ENCODE measurements at places on chromosomes 7 and 10.

GRCh38 chr10:72297805-72298591, 24.3 kb downstream of the DDIT4 start:
- DNase-seq, result no peak

- no peak for DNase-seq
Observed at GRCh38 chr10:69464801-69465401, 13.6 kb downstream of the TSPAN15 start.

- no peak for DNase-seq
Observed at GRCh38 chr7:36147361-36147760, 5.7 kb upstream of the EEPD1 start.

DNA sequence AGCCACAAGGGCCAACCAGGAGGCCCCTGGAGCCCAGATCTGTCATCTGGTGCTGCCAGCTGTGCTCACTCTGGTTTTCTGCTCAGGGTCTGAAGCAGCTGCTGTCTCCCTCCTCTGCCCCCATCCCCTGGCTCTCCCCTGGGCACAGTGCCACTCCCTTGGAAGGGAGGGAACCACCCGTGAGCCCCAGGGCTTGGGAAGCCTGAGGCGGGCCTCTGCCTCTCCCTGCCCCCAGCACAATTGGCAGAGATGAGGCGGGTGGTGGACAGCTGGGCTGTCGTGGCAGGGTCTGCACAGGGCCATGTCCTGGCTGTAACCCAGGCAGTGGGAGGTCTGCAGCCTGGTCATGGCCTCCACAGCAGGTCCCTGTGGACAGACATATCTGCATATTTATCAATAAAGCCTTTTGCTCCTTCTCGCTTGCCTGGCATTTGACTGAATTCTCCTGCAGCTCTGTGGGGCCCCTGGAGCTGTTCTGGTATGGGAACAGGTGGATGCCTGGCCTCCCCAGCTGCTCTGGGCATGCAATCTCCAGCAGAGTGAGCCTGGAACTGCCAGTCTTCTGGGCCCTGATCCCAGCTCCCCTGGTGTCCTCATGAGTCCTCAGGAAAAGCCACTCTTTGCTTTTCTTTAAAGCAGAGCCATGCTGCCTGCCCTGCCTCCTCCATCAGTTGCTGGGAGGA, 1.6 kb upstream of the ANKRD2 start:
- DNase-seq, result no peak

DNA sequence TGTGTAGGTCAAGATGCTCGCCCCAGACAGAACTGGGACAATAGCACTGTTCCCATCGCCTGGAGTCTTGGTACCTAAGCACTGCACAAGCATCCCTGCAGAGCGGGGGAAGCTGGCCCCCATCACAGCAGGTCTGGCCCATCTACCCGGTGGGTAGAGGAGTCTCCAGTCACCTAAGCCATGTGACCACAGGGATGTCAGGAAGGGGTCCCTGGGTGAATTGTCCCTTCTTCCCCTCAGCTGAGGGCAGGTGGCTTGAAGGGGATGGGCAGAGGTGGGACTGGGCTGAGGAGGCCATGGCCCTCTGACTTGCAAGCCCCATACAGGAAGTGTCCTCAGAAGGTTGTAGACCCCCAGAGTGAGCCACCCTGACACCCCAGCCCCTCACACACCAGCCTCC, 39.7 kb downstream of the FRMPD2 start:
- no peak for DNase-seq

DNA sequence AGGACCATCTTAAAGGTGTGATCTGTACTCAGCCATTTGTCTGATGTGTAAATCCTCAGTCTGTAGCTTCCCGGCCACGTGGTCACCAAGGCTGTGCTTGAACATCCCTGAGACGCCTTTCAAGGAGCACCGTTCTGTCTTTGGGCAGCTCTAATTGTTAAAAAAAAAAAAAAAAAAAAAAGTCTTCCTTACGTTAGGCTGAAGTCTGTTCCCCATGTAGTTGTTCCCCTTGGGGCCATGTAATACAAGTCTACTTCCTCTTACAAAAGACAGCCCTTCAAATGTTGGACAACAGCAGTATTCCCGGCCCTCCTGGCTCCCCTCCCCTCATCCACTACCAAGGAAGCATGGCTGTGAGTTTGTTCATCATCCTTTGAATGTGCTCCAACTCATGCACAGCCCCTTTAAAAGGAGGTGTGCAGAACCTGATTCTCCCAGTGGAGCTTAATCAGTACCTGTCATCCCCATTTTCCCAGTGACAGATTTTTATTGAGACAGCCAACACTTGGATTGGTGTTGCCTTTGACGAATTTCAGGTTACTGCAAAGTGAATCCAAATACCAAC, 392.2 kb upstream of the GALNT17 start:
- no peak for DNase-seq

DNA sequence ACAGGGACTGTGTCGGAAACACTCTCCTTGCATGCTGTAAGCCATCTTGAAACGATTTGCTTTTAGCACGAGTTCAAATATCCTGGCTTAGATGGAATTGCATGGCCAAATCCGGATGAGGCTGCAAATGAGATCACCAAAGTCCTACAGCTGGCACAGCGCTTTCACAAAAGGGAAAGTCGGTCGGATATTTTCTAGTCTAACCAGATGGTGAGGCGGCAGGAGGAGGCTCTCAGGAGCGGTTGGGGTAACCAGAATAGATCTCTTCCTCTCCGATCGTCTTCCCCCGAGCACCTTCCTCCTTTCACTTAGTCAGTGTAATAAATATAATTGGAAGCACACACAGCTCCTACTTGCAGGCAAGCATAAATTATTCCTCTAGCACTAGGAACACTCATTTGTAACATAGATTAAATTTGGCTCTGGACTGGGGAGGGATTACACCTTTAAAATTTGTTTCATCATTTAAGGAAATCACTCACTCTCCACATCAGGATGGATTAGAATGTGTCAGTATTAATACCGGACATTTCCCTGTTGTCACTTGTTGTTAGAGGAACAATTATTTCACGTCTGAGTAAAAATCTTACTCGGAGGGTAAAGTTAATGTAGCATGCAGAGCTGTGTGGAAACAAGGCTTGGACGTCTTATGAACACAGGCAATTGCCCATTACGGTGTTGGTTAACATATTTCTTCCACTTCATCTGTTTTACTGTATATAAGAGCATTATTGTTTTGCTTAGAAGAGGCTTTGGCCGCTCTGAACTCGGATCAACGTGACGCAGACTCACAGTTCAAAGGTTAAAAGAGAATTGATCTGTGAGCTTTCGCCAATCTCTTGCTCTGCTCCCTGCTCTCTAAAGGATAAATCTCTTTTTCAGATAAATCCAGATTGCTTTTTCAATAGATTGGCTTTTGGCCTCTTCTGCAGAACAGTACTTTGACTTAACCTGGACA, 857.9 kb downstream of the TYW1 start:
- no peak for DNase-seq

GRCh38 chr7:47771990-47772360, 176.3 kb downstream of the PKD1L1 start:
- no peak for DNase-seq

DNA sequence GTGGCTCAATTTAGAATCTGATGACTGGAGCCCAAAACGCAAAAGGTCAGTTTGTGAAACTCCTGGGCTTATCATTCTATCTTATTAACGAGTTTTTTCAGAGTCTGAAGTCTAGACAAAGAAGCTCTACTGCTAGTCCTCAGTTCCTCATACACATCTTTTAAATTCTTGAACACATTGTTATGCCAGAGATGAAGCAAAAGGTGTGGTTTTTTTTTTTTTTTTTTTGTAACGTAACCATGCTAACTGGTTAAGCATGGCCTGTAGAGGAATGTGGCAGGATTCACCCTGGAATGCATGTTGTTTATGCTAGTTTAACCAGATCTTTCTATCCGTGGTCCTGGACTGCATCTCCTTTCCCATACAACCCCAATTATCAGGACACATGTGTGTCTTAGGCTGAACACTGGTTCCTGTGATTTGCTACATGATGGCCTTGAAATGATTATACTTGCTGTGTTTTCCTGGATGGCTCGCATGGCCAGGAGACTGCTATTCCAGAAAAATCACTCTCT, 79.3 kb upstream of the MDFIC start:
- DNase-seq, result no peak

- no peak for DNase-seq
Observed at GRCh38 chr7:30464231-30464671, 14.3 kb downstream of the NOD1 start.

GRCh38 chr7:6554848-6555247, 3.6 kb upstream of the GRID2IP start:
- no peak for DNase-seq

DNA sequence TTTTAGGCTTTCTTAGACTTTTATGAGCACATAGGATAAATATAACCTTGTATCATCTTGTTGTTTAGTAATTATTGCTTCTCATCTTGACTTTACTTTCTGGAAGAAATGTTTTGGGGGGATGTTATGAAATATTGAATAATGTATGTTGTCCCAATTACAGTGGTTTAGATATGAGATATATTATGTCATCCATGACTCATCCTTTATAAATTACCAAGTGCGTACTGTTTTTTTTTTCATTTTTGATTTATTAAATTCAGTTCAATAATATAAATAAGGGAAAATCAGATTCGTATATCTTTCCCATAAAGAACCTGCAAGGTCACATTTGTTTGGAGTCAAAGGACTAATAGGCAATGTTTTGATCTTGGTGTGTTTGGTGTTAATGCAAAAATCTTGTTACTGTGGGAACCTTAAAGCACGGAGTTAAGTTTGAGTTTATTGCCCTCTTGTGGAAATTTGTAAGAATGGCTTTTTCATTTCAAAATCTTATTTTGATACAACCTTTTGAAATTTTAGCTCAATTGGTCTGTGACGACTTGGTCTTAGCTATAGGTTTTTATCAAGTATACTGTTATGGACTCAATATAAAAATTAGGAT, 108.6 kb downstream of the SRI start:
- no peak for DNase-seq

GRCh38 chr10:117944676-117945447, 101.9 kb downstream of the RAB11FIP2 start:
- no peak for DNase-seq

GRCh38 chr7:128912281-128912680, 1.8 kb upstream of the KCP start:
- no peak for DNase-seq

GRCh38 chr10:94571081-94571480, 25.5 kb downstream of the HELLS start:
- no peak for DNase-seq

GRCh38 chr10:100776671-100777070, 31.3 kb downstream of the PAX2 start:
- no peak for DNase-seq

DNA sequence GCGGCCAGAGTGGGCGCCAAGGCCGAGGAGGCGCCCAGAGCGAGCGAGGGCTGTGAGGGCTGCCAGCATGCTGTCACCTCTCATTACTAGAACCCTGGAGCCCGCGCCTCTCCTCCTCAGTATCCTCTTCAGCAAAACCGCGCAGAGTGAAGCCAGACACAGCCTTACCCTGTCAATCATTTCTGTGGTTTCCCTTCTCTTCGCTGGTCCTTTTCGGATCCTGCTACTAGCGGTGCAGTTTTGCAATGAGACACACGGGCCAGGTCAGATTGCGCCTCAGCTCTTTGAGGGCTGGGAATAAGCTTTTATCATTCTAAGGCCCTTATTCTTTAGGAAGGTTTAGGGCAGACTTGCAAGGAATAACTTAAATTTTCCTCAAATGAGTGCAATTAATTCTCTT, 55.5 kb upstream of the FAM171A1 start:
- no peak for DNase-seq

DNA sequence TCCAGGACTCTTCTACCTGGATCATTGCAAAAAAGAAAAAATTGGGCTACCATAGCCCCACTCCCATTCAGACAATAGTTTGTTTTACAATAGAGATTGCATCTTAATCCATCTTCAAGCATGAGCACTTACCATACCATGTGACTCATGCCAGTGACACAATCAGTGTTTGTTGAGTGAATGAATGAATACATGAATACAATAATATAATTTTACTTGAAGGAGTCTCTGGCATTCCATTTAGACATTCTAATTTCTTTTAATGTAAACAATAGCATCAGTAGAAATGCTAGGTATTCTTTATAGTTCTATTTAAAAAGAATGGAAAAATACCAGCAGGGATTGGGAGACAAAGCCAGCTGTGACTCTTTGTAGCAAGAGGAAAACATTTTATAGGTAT, 141.6 kb upstream of the AKR1E2 start:
- DNase-seq, result no peak

- no peak for DNase-seq
Observed at GRCh38 chr7:129462420-129462819, 28.2 kb downstream of the STRIP2 start.

DNA sequence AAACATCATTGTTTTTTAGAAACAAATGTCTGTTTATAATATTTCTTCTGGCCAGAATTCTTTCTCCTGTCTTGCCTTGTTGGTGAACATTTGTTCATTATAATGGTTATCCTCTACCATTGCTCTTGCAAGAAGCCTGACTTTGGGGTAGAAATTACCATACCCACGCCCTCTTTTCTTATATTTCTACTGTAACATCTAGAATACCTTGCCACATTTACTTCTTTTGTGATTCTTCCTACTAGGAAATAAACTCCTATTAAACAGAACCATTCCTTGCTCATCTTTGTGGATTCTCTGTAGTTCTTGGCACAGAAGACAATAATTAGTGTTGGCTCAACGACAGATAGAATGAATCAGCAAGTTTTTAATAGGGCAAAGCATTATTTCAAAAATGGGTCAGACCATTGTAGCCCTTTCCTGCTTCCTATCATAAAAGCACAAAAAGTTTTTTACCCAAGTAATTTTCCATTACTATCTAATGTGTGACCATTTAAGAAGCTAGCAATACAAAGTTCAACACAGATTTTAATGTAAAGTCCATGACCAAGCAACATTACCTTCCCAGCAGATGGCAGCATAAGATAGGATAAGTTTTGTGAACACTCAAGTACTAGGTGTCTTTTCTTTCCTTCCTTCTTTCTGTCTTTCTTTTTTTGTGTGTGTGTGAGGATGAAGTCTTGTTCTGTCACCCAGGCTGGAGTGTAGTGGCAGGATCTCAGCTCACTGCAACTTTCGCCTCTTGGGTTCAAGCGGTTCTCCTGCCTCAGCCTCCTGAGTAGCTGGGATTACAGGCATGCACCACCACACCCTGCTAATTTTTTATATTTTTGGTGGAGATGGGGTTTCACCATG, 270.4 kb downstream of the HGF start:
- DNase-seq, result no peak

GRCh38 chr10:51832652-51833383, 133.4 kb upstream of the CSTF2T start:
- no peak for DNase-seq
